ENCODE measurements at places on chromosomes 16 and 17. TPM values are rescaled to one million over a fixed set of nuclear protein-coding genes. Genes with fewer than 3 reads are reported as not detected.

The TMEM100 gene
- total RNA-seq = 2.5 TPM

The CHRNE gene
- 0.83 TPM for total RNA-seq

The DGKE gene
- 14.5 TPM for total RNA-seq

The SLC47A1 gene
- total RNA-seq = 10.0 TPM

The GDPD1 gene
- 3.7 TPM for total RNA-seq

The CDH8 gene
- not detected for total RNA-seq

The TK2 gene
- total RNA-seq = 55.5 TPM

DNA sequence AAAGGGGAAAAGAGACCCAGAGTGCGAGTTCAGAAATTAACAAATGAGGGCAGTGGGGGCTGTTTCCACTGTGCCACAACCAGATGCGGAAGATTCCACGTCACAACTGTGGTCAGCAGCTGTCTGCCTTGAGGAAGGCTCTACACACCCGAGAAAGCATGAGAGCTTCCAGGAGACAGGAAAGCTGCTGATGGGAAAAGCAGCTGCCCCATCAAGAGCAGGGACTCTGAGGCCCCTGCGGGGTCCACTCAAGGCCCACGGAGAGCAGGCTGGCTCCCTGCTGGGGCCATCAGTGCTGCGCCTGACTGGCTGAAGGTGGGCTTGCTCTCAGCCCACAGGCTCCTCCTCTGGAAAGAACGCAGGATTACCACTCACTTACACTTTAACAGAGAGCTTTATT is 14.8 kb upstream of the TRAP1 start:
- no peaks in the 10 kb centered on the region for H3K27me3 ChIP-seq
- H3K27ac ChIP-seq = no peak overlapping the region
- no peak for DNase-seq
- H3K4me1 ChIP-seq = no peaks in the 10 kb centered on the region
- H3K36me3 ChIP-seq = peaks cover 84% of the 10 kb centered on the region

GRCh38 chr17:31425282-31426040 is 34.0 kb downstream of the RAB11FIP4 start:
- no peaks in the 10 kb centered on the region for H3K27me3 ChIP-seq
- H3K4me3 ChIP-seq = no peak overlapping the region
- H3K36me3 ChIP-seq = no peaks in the 10 kb centered on the region
- peak; percentile 58 for DNase-seq

- DNase-seq = peak; percentile 55
- no peaks in the 10 kb centered on the region for H3K27me3 ChIP-seq
- no peaks in the 10 kb centered on the region for H3K36me3 ChIP-seq
- H3K4me1 ChIP-seq = peaks cover 46% of the 10 kb centered on the region
These were observed 79.9 kb downstream of the GPRC5B start for GRCh38 chr16:19804538-19805323.

DNA sequence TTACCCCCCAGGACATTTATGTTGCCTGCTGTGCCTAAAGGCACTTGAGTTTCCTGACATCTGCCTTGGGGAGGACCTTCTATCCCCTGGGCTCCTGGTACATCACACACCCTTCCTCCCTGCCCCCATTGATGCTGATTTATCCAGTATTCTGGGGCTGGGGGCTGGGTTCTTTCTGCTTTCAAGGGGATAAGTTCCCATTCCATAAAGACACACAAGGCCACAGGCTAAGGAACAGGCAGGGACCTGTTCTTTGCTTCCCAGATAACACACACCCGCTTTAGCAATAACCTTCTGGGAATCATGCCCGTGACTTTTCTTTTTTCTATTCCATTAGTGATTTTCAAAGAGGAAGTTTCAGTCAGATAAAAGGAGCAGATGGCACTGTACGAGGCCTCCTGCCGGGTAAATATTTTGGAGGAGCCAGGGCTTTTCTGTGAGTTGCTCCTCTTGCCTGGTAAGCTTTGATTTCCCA is 30.6 kb downstream of the CHD9 start:
- H3K4me3 ChIP-seq = no peak overlapping the region
- no peaks in the 10 kb centered on the region for H3K27me3 ChIP-seq
- peak overlapping the region; percentile 52 for H3K27ac ChIP-seq
- H3K4me1 ChIP-seq = peaks cover 60% of the 10 kb centered on the region
- H3K36me3 ChIP-seq = no peaks in the 10 kb centered on the region
- DNase-seq = no peak

DNA sequence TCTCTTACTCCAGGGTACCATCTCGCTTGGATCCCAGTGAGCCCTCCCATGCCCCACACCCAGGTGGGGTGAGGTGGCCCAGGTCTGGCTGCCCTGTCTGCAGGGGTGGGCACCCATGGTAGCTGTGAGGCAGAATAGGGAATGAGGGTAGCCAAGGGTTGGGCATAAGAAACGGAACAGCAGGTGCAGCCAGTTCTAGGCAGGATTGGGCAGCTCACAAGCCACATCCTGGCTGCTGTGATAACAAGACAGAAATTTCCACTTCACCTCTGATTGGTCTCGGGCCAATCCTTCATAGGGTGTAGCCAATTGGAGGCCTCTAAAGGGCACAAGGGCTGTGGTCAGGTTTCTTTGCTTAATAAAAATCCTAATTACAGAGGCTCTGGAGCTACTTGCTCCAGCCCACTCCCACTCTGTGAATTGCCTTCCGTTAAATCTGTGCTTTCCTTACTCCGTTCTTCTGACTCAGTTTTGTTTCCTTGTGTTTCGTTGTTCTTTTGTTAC is 1.5 kb upstream of the ARHGDIG start:
- DNase-seq = peak; percentile 75
- H3K4me3 ChIP-seq = no peak overlapping the region
- no peaks in the 10 kb centered on the region for H3K36me3 ChIP-seq
- H3K27ac ChIP-seq = no peak overlapping the region
- peaks cover 13% of the 10 kb centered on the region for H3K4me1 ChIP-seq

DNA sequence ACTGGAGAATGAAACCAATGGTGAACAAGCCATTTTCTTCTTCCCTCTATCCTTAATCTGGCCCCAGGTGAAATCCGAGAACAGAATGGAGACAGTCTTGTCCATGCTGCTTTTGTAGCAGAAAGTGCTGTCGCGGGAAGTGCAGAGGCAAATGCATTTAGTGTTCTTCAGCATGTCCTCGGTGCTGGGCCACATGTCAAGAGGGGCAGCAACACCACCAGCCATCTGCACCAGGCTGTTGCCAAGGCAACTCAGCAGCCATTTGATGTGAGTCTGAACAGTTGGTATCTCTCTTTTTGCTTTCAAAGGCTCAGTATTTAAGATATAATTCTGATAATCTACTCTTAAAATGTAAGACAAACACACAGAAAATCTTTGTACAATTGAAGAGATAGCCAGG is 18.7 kb downstream of the UQCRC2 start:
- H3K27ac ChIP-seq = no peak overlapping the region
- no peaks in the 10 kb centered on the region for H3K27me3 ChIP-seq
- no peak overlapping the region for H3K4me3 ChIP-seq
- no peaks in the 10 kb centered on the region for H3K4me1 ChIP-seq
- H3K36me3 ChIP-seq = peaks cover 96% of the 10 kb centered on the region
- no peak for DNase-seq

GRCh38 chr17:45090711-45091110 is 29.6 kb downstream of the NMT1 start:
- no peak overlapping the region for H3K4me3 ChIP-seq
- H3K4me1 ChIP-seq = peaks cover 59% of the 10 kb centered on the region
- H3K27ac ChIP-seq = no peak overlapping the region
- H3K36me3 ChIP-seq = peaks cover 14% of the 10 kb centered on the region
- no peaks in the 10 kb centered on the region for H3K27me3 ChIP-seq

- H3K36me3 ChIP-seq = no peaks in the 10 kb centered on the region
- no peak for DNase-seq
- H3K4me3 ChIP-seq = no peak overlapping the region
- H3K27me3 ChIP-seq = no peaks in the 10 kb centered on the region
These were observed 7.6 kb downstream of the CLEC10A start for GRCh38 chr17:7072406-7072805.

DNA sequence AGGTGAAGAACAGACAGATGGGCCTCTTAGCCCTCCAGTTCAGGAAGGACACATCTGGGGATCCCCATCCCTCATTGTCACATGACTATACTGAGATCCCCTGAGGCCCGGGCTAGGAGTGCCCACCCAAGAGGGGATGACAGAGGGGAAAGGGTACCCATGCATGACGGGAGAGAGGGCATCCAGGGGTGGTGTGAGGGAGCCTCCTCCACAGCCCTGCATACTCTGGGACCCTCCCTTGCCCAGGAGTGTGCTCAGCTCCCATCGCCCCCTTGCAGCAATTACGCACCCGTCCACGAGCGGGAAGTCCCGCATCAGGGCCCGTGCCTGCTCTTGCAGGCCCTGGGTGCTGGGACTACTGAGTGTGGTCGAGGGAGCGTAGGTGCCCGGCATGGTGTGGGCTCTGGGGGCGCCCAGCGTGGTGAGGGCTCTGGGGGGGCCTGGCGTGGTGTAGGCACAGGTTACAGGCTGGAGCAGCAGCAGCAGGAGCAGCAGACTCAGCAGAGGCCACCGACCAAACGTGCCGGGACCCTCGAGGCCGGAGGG is 6.5 kb downstream of the DPEP2 start:
- no peak for DNase-seq
- peaks cover 10% of the 10 kb centered on the region for H3K4me1 ChIP-seq
- H3K27me3 ChIP-seq = no peaks in the 10 kb centered on the region
- no peak overlapping the region for H3K27ac ChIP-seq

DNA sequence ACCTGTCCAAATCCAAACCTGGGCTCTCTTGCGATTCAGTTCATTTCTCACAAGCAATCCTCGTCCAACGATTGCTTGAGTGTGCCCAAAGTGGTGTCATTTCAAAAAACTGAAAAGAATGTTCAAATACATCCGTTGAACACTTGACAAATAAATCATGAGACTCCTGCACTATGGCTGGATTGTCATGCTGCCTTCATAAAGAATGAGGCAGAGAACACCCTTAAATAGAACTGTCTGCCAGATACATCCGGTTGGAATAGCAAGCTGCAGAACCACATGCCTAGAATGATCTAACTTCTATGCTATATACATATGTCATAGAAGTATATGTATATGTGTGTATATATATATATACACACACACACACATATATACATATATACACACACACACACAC is 55.4 kb upstream of the HAPSTR1 start:
- H3K27ac ChIP-seq = no peak overlapping the region
- no peaks in the 10 kb centered on the region for H3K27me3 ChIP-seq
- no peak overlapping the region for H3K4me3 ChIP-seq
- H3K4me1 ChIP-seq = no peaks in the 10 kb centered on the region

- peak overlapping the region; percentile 95 for H3K27ac ChIP-seq
- H3K4me3 ChIP-seq = peak overlapping the region; percentile 32
- H3K4me1 ChIP-seq = peaks cover 53% of the 10 kb centered on the region
- H3K27me3 ChIP-seq = no peaks in the 10 kb centered on the region
- H3K36me3 ChIP-seq = no peaks in the 10 kb centered on the region
These were observed 1.6 kb upstream of the PPP1R9B start for GRCh38 chr17:50151937-50152547.

DNA sequence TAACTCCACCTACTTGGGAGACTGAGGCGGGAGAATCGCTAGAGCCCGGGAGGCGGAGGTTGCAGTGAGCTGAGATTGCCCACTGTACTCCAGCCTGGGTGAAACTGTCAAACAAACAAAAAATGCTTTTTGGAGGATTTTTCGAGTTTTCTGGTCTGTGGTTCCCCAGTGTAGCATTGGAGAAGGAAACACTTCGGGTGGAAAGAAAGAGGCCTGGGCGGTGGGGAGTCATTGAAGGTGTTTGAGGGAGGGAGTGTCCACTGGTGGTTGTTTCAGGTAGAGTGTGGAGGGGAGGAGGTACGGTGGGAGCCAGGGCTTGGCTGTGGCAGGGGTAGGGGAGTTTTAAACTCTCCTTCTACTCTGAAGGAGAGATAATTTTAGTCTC is 1.2 kb downstream of the RNF213 start:
- peaks cover 40% of the 10 kb centered on the region for H3K4me1 ChIP-seq
- no peak overlapping the region for H3K4me3 ChIP-seq
- H3K27me3 ChIP-seq = no peaks in the 10 kb centered on the region
- DNase-seq = no peak
- peak overlapping the region; percentile 99 for H3K27ac ChIP-seq

- no peaks in the 10 kb centered on the region for H3K4me1 ChIP-seq
- no peak overlapping the region for H3K4me3 ChIP-seq
- H3K27ac ChIP-seq = no peak overlapping the region
- no peaks in the 10 kb centered on the region for H3K27me3 ChIP-seq
These were observed 7.6 kb upstream of the ZNF629 start for GRCh38 chr16:30794634-30795033.

DNA sequence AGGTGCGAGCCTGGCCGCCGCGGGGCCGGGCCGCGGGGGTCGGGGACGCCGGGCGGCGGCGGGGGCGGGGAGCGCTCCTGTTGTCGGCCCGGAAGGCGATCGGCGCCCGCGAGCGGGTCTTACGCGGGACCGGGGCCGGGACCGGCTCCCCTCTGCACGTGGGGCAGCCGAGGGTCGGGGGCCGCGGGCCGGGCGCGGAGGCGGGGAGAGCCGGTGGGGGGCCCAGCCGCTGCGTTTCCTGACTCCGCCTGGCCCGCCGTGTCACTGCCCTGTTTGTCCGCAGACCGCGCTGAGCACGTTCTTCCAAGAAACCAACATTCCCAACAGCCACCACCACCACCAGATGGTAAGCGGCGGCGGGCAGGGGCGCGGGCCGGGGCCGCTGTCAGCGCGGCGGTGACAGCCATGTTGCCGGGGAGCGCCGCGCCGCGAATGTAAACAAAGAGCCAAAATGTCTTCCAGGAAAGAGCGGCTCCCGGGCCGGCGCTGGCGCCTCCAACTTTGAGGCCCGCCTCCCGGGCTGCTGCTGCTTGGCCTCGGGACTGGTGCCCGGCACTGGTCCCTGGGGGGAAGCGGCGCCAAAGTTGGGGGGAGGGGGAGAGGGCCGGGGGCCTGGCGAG is 586 bp downstream of the UBALD2 start:
- peak; percentile 65 for DNase-seq
- no peaks in the 10 kb centered on the region for H3K27me3 ChIP-seq
- peak overlapping the region; percentile 98 for H3K27ac ChIP-seq
- H3K4me1 ChIP-seq = peaks cover 57% of the 10 kb centered on the region
- H3K4me3 ChIP-seq = peak overlapping the region; percentile 84

- peak overlapping the region; percentile 69 for H3K27ac ChIP-seq
- H3K36me3 ChIP-seq = no peaks in the 10 kb centered on the region
- H3K27me3 ChIP-seq = no peaks in the 10 kb centered on the region
- peaks cover 27% of the 10 kb centered on the region for H3K4me1 ChIP-seq
These were observed 225.9 kb downstream of the SEC14L1 start for GRCh38 chr17:77366558-77367245.

DNA sequence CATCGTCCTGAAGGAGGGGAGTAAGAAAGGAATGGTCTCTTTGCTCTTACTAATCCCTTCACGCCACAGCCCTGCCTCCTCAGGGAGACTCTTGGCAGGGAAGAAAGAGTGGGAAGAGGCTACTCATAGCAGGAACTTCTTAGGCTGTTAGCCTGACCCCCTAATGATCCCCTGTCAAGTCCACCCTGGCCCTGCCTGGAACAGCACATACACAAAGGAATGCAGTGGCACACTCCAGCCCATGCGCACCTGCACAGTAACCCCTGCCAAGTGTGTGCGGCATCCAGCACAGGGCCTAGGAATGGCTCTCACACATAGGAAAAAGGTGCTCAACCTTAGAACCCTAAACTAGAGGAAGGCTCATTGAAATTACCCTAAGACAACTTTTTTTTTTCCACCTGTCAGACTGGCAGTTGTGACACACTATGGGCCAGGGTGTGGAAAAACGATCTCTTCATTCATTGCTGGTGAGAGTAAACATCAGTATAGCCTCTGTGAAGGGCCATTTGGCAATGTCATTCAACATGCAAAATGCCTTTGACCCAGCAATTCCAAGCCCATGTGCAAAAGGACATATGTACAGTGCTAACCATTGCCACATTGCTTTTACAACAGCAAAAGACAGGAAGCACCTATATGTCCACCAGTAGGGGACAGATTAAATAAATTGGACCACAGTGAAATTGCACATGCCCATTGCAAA is 50.1 kb downstream of the PIMREG start:
- no peak overlapping the region for H3K27ac ChIP-seq
- H3K4me1 ChIP-seq = no peaks in the 10 kb centered on the region
- no peaks in the 10 kb centered on the region for H3K27me3 ChIP-seq
- DNase-seq = no peak
- no peak overlapping the region for H3K4me3 ChIP-seq
